ENCODE measurements at places on chromosomes 11 and 22. TPM values are rescaled to one million over a fixed set of nuclear protein-coding genes. Genes with fewer than 3 reads are reported as not detected.

DNA sequence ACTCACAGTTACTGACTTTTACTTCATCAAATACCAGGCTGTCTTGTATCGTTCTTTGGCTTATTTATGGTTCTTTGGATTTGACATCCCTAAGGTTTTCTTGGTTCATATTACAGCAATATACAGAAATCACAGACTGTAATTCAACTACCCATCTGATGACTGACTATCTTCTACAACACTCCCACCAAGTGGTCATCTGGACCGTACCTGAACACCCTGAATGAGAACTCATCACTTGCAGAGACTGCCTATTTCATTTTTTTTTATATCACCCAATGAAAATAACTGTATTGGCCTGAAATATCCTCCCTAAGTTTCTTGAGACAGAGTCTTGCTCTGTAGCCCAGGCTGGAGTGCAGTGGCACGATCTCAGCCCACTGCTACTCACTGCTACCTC is 9.5 kb upstream of the UPB1 start:
- H3K4me3 ChIP-seq: no peak overlapping the region
- no peaks in the 10 kb centered on the region for H3K36me3 ChIP-seq
- H3K27me3 ChIP-seq: peaks cover 8% of the 10 kb centered on the region
- no peak overlapping the region for H3K27ac ChIP-seq
- peaks cover 14% of the 10 kb centered on the region for H3K4me1 ChIP-seq
- no peak for DNase-seq

GRCh38 chr22:48100685-48101417 is 1338.4 kb downstream of the TBC1D22A start:
- peak overlapping the region; percentile 56 for H3K4me3 ChIP-seq
- DNase-seq: peak; percentile 64
- H3K27ac ChIP-seq: peak overlapping the region; percentile 46
- H3K27me3 ChIP-seq: peaks cover 8% of the 10 kb centered on the region

- DNase-seq: no peak
- H3K27ac ChIP-seq: no peak overlapping the region
- no peak overlapping the region for H3K4me3 ChIP-seq
- H3K4me1 ChIP-seq: peaks cover under 1% of the 10 kb centered on the region
Measured at GRCh38 chr11:13215149-13215548, 62.4 kb upstream of the BMAL1 start.

DNA sequence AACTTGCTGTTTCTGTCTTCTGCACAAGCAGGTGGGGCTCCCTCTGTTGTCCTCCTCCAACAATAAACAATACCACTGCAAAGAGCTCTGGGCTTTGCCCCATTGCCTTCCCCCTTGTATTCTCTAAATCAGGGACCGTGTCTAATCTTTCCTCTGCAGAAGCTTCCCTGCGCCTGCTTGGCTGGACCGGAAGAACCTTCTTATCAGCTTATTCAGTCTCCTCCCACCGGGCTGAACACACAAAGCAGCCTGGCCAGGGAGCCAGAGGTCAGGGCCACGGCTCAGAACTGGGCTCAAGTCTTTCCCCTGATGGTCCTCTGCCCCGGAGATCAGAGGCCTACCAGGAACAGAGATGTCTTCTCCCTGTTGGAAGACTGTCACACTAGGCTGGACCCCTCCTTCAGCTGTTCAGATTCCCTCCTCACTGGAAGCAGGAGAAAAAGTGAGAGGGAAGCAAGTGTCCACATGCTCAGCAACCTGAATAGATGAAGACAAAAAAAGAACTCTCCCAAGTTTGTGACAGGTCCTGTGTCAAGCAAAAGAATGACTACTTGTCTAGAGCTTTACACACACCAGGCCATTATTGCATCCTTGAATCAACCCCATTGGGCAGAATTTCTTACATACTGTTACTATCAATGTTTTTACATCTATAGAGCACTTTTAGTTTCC is 63.7 kb downstream of the RAB30 start:
- H3K4me3 ChIP-seq: peak overlapping the region; percentile 6
- peaks cover 35% of the 10 kb centered on the region for H3K4me1 ChIP-seq
- H3K27me3 ChIP-seq: no peaks in the 10 kb centered on the region
- no peak overlapping the region for H3K27ac ChIP-seq
- peaks cover 4% of the 10 kb centered on the region for H3K36me3 ChIP-seq
- DNase-seq: no peak

- peaks cover 10% of the 10 kb centered on the region for H3K36me3 ChIP-seq
- H3K27ac ChIP-seq: peak overlapping the region; percentile 95
- peak; percentile 89 for DNase-seq
- peaks cover 76% of the 10 kb centered on the region for H3K4me1 ChIP-seq
- H3K4me3 ChIP-seq: peak overlapping the region; percentile 44
Measured at GRCh38 chr11:74011360-74012073, 2.6 kb upstream of the UCP3 start.

- peaks cover 5% of the 10 kb centered on the region for H3K27me3 ChIP-seq
- H3K4me1 ChIP-seq: no peaks in the 10 kb centered on the region
- H3K27ac ChIP-seq: no peak overlapping the region
- DNase-seq: no peak
Measured at GRCh38 chr11:102900346-102900745, 25.6 kb upstream of the MMP12 start.

DNA sequence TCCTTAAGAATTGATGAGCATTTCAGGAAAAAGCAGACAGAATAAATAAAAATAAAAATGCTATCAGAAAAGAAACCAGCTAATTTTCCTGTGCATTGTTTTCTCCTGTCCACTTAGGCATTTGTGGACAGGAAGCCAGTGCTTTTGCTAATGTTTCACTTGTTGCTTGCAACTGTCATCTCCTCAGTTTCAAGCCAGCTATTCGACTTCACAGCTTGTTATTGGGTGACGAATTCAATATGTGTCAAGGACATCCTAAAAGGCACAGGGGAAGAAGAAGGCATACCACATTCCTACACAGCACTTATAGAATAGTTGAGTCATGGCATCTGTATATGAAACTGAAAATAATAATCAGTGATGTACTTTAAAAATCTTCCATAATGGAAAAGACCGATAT is 530.6 kb upstream of the KIRREL3 start:
- DNase-seq: no peak
- H3K4me1 ChIP-seq: no peaks in the 10 kb centered on the region
- no peak overlapping the region for H3K27ac ChIP-seq
- H3K4me3 ChIP-seq: no peak overlapping the region

GRCh38 chr11:68962527-68963250 is 18.1 kb downstream of the MRGPRD start:
- peaks cover 3% of the 10 kb centered on the region for H3K36me3 ChIP-seq
- DNase-seq: peak; percentile 77
- peak overlapping the region; percentile 62 for H3K27ac ChIP-seq
- H3K4me3 ChIP-seq: peak overlapping the region; percentile 53
- peaks cover 12% of the 10 kb centered on the region for H3K4me1 ChIP-seq
- H3K27me3 ChIP-seq: no peaks in the 10 kb centered on the region

- no peak overlapping the region for H3K27ac ChIP-seq
- DNase-seq: no peak
- H3K36me3 ChIP-seq: no peaks in the 10 kb centered on the region
- H3K4me3 ChIP-seq: no peak overlapping the region
Measured at GRCh38 chr22:46085828-46086576, 64.3 kb upstream of the PPARA start.

- H3K27me3 ChIP-seq: peaks cover 26% of the 10 kb centered on the region
- DNase-seq: no peak
- H3K27ac ChIP-seq: no peak within 1 kb of the TSS
- no peak within 1 kb of the TSS for H3K4me3 ChIP-seq
- H3K36me3 ChIP-seq: no peaks in the 10 kb centered on the region
Measured at GRCh38 chr11:6771926-6772893, at the start of gene OR2AG2. Gene OR2AG2 (minus strand): TSS chr11:6771976. CDS start chr11:6768957, 3,019 bp downstream.

DNA sequence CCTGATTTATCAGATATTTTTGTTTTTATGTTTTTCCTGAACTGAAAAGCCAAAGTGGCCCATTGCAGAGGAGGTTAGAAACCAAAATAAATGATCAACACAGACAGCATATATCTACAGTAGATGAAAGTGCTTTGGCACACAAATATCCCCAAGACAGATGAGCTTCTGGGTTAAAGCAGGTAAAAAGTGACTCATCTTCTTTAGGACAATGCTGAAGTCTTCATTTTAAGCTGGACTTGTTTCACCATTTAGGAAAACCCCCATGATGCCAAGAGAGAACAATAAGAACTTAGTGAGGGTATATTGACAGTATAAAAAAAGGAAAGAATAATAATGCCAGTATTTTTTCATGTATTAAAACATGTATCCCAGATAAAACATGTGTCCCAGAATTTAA is 100.8 kb upstream of the OR9G4 start:
- no peaks in the 10 kb centered on the region for H3K4me1 ChIP-seq
- no peak overlapping the region for H3K27ac ChIP-seq
- no peaks in the 10 kb centered on the region for H3K27me3 ChIP-seq
- H3K36me3 ChIP-seq: no peaks in the 10 kb centered on the region

GRCh38 chr11:113574171-113574570 is 99.0 kb upstream of the DRD2 start:
- no peak overlapping the region for H3K27ac ChIP-seq
- H3K4me3 ChIP-seq: no peak overlapping the region
- peaks cover 14% of the 10 kb centered on the region for H3K4me1 ChIP-seq
- peaks cover 13% of the 10 kb centered on the region for H3K27me3 ChIP-seq

DNA sequence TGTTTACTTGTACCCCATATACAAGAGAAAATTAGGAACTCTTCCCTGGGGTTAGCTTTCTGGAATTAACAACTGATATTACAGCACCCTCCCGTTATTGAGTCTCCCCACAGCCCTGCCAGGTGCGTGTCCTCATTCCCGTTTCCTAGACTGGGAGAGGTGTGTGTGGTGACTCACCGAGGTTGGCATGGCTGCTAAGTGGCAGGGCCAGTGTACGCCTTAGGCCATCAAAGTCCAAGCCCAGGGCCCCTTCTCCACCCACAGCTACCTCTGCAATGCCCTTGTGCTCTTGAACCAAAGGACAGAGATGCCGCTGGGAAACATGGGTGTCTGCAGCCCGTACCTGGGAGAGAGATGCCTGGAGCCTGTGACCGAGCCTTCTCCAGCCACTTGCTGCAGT is 12.3 kb downstream of the IFT27 start:
- H3K36me3 ChIP-seq: peaks cover 1% of the 10 kb centered on the region
- H3K27ac ChIP-seq: no peak overlapping the region
- no peak for DNase-seq
- H3K4me1 ChIP-seq: peaks cover 2% of the 10 kb centered on the region

DNA sequence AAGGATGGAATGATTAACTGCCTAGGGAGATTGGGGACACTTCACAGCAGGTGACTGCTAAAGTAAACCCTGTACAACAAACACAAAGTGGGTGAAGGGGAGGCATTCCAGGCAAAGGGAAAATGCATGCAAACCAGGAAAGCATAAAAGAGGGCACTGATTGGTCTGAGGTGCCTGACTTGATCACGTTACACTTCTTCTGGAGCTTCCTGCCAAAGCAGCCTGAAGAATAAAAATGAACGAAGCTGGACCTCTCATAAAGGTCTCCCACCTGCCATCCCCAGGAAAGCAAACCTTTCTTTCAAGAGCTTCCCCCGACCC is 46.7 kb upstream of the SCUBE2 start:
- H3K27me3 ChIP-seq: no peaks in the 10 kb centered on the region
- H3K36me3 ChIP-seq: peaks cover 42% of the 10 kb centered on the region
- DNase-seq: no peak

DNA sequence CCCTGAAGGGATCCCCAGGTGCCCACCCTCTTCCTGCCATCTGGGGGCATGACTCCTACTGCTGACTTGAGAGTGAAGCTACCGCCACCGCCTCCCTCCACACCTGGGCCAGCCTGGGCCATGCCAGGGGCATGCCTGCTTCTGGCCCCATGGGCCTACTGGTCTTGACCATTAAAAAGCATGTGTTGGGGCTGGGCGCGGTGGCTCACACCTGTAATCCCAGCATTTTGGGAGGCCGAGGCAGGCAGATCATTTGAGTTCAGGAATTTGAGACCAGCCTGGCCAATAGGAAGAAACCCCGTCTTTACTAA is 37.7 kb upstream of the CCDC188 start:
- no peak for DNase-seq
- H3K36me3 ChIP-seq: no peaks in the 10 kb centered on the region
- H3K4me3 ChIP-seq: no peak overlapping the region
- no peaks in the 10 kb centered on the region for H3K4me1 ChIP-seq

GRCh38 chr11:120235024-120235628 is 4.8 kb upstream of the POU2F3 start:
- no peak overlapping the region for H3K27ac ChIP-seq
- no peaks in the 10 kb centered on the region for H3K36me3 ChIP-seq
- H3K4me3 ChIP-seq: no peak overlapping the region
- peak; percentile 90 for DNase-seq

GRCh38 chr11:68533945-68534344 is 73.4 kb downstream of the PPP6R3 start:
- peaks cover 38% of the 10 kb centered on the region for H3K36me3 ChIP-seq
- H3K27ac ChIP-seq: peak overlapping the region; percentile 7
- no peak for DNase-seq

GRCh38 chr11:19673924-19674729 is 38.5 kb upstream of the NAV2 start:
- H3K27me3 ChIP-seq: peaks cover 18% of the 10 kb centered on the region
- H3K4me3 ChIP-seq: no peak overlapping the region
- H3K36me3 ChIP-seq: no peaks in the 10 kb centered on the region
- DNase-seq: no peak
- H3K27ac ChIP-seq: no peak overlapping the region

GRCh38 chr22:37186228-37186996 is 1.6 kb downstream of the C1QTNF6 start:
- peaks cover 11% of the 10 kb centered on the region for H3K36me3 ChIP-seq
- H3K4me1 ChIP-seq: peaks cover 35% of the 10 kb centered on the region
- no peaks in the 10 kb centered on the region for H3K27me3 ChIP-seq
- peak overlapping the region; percentile 82 for H3K4me3 ChIP-seq
- peak overlapping the region; percentile 89 for H3K27ac ChIP-seq
- peak; percentile 87 for DNase-seq

DNA sequence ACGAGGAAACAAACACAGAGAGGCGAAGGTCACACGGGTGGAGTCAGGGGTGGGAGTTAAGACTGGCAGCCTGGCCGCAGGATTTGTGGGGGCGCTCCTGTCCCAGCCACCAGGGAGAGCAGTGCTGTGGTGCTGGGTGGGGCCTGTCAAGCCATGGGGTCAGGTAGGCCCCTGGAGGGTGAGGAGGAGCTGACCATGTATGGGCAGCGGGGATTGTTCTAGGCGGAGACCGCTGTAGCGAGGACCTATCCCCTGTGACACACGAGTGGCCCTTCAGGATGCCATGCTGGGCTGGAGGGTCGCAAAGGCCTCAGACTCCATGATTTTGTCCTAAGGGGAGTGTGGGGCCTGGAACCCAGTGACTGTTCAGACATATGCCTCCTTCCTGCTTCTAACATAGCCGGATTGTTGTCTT is 1.6 kb upstream of the RPS19BP1 start:
- H3K27me3 ChIP-seq: peaks cover 3% of the 10 kb centered on the region
- no peak for DNase-seq
- H3K36me3 ChIP-seq: peaks cover 30% of the 10 kb centered on the region
- H3K4me3 ChIP-seq: peak overlapping the region; percentile 29
- H3K27ac ChIP-seq: no peak overlapping the region
- H3K4me1 ChIP-seq: peaks cover 40% of the 10 kb centered on the region

Gene C11orf52
- not detected for total RNA-seq

Gene SEZ6L
- not detected for total RNA-seq

Gene TRIM77
- not detected for total RNA-seq

Gene ACCS
- total RNA-seq: 19.7 TPM

Gene ZC3H12C
- 7.5 TPM for total RNA-seq

Gene NEU3
- total RNA-seq: 16.3 TPM

Gene CRYBB2
- total RNA-seq: not detected

Gene C22orf31
- not detected for total RNA-seq

Gene DCDC1
- total RNA-seq: not detected

Gene KRTAP5-2
- not detected for total RNA-seq

Measured in activated CD4-positive, alpha-beta T cell treated with anti-CD3 and anti-CD28 coated beads, Interleukin-2, amount 10 ng/mL, durations not matched to agents 24 days and 14 days (primary cell).